ENCODE measurements at places on chromosomes 4 and X. TPM values are rescaled to one million over a fixed set of nuclear protein-coding genes. Genes with fewer than 3 reads are reported as not detected.

GRCh38 chr4:11487139-11487538, 58.4 kb upstream of the HS3ST1 start:
- no peaks in the 10 kb centered on the region for H3K27me3 ChIP-seq
- H3K36me3 ChIP-seq, result no peaks in the 10 kb centered on the region
- H3K4me1 ChIP-seq, result no peaks in the 10 kb centered on the region
- DNase-seq, result no peak

GRCh38 chrX:113059714-113060113, 219.1 kb upstream of the AMOT start:
- H3K36me3 ChIP-seq, result no peaks in the 10 kb centered on the region
- DNase-seq, result no peak
- H3K4me1 ChIP-seq, result no peaks in the 10 kb centered on the region
- H3K27ac ChIP-seq, result no peak overlapping the region

Gene DCTD
- 72.9 TPM for total RNA-seq

GRCh38 chr4:40577588-40578253, 51.9 kb downstream of the RBM47 start:
- H3K4me1 ChIP-seq, result peaks cover 52% of the 10 kb centered on the region
- H3K36me3 ChIP-seq, result no peaks in the 10 kb centered on the region
- DNase-seq, result no peak
- no peaks in the 10 kb centered on the region for H3K27me3 ChIP-seq

DNA sequence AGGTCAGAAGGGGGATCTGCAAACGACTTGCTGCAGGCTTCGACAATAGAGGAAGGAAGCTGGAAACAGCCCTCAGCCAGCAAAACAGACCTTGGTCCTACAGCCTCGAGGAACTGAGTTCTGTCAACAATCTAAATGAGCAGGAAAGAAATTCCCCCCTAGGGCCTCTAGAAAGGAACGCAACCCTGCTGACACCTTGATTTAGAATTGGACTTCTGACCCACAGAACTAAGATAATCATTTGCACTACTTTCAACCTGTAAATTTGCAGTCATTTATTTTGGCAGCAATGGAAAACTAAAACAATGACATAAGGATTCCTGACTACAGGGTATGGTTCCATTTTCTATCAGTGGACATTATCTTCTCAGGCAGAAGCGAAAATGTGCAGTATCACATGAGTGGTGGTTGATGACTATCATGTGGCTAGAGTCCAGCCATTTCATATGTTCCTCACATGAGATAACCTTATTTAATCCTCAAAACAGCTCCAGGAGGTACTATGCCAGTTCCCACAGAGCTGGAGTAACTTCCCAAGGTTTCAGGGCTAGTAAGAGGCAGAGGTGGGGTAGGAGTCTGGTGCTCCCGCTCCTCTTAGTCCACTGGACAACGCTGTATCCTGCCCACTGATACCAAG, 61.6 kb downstream of the SAT1 start:
- no peak overlapping the region for H3K4me3 ChIP-seq
- peak overlapping the region; percentile 75 for H3K27ac ChIP-seq
- no peaks in the 10 kb centered on the region for H3K4me1 ChIP-seq
- H3K36me3 ChIP-seq, result no peaks in the 10 kb centered on the region
- H3K27me3 ChIP-seq, result no peaks in the 10 kb centered on the region

Gene TBCK
- 14.2 TPM for total RNA-seq

DNA sequence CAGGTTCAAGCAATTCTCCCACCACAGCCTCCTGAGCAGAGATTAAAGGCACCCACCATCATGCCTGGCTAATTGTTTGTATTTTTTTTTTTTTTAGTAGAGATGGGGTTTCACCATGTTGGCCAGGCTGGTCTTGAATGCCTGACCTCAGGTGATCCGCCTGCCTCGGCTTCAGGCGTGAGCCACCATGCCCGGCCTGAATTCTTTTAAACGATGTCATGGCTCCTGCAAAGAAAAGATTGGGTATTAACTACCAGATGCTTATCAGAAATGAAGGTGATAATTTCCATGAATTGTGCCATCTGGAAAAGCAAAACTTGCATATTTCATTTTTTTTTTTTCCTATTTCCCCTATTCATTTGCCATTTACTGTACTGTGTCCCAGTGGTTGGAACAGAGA, 195.7 kb upstream of the IGFBP7 start:
- no peaks in the 10 kb centered on the region for H3K4me1 ChIP-seq
- no peak overlapping the region for H3K27ac ChIP-seq
- no peak for DNase-seq
- H3K27me3 ChIP-seq, result no peaks in the 10 kb centered on the region
- no peaks in the 10 kb centered on the region for H3K36me3 ChIP-seq

DNA sequence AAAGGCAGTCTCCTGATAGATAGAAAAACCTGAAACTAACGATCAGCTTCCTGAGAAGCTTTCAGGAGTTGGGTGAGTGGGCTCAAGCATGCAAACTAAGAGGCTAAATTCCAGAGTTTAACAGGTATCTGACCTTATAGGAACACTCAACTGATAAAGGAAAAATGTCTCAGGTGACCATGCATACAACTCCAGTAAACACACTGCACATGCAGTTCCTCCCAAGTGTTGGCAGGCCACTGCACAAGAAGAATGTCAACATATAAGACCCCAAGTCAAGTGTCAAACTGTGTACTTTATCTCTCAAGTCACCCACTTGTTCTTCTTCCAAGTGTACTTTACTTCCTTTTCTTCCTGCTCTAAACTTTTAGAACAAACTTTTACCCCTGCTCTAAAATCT, 981.2 kb downstream of the FAM133A start:
- H3K4me3 ChIP-seq, result no peak overlapping the region
- DNase-seq, result no peak
- no peaks in the 10 kb centered on the region for H3K36me3 ChIP-seq
- H3K27ac ChIP-seq, result no peak overlapping the region
- no peaks in the 10 kb centered on the region for H3K27me3 ChIP-seq
- no peaks in the 10 kb centered on the region for H3K4me1 ChIP-seq

- no peak overlapping the region for H3K4me3 ChIP-seq
- peaks cover 16% of the 10 kb centered on the region for H3K4me1 ChIP-seq
- DNase-seq, result no peak
- no peak overlapping the region for H3K27ac ChIP-seq
Observed at GRCh38 chr4:38025665-38026064, 65.5 kb downstream of the PTTG2 start.

- H3K27me3 ChIP-seq, result no peaks in the 10 kb centered on the region
- no peak overlapping the region for H3K4me3 ChIP-seq
- DNase-seq, result no peak
- no peaks in the 10 kb centered on the region for H3K36me3 ChIP-seq
Observed at GRCh38 chrX:150293311-150294013, 69.7 kb upstream of the MAMLD1 start.

Gene LUZP4
- not detected for total RNA-seq

Gene NAA11
- not detected for total RNA-seq

Gene VAMP7
- total RNA-seq, result 27.3 TPM
